ENCODE measurements at places on chromosomes 6 and 20. TPM values are rescaled to one million over a fixed set of nuclear protein-coding genes. Genes with fewer than 3 reads are reported as not detected.

DNA sequence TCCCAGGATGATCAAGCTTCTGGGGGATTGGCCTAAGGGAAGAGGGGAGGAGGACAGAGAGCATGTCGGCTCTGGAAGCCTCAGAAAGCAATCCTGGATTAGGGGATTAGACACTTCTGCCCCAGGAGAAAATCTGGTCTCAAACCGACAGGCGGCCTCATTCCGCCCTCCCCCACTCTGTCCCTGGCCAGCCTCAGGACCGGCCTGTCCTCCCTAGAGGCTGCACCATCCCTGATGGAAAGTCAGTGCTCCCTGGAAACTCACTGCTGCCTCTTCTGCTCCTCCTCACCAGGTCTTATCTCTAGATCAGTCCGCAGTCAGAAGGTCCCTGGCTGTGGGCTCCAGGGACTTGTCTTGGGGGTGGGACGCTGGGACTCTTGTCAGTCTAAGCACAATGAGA is 905 bp upstream of the SLC12A5 start:
- DNase-seq: no peak

- DNase-seq: peak; percentile 33
Measured at GRCh38 chr6:107488875-107489635, 862 bp upstream of the SOBP start.

DNA sequence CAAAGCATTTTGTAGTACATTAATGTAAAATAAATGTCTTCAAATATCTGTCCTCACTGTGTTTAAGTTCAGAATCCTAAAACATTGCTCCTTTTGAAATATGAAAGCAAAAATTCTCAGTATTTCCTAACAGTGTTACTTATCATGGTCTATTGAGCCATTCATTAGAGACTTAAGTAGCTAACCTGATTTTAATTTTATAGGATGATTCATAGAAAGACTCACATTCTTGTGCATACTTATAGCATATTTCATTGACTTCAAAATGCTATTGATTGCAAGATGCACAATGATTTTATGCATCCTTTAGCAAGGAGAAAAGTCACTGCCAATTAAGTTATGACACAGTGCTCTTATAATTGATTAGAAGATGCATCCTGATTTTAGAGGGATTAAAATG is 85.7 kb downstream of the HIVEP1 start:
- peak; percentile 17 for DNase-seq

DNA sequence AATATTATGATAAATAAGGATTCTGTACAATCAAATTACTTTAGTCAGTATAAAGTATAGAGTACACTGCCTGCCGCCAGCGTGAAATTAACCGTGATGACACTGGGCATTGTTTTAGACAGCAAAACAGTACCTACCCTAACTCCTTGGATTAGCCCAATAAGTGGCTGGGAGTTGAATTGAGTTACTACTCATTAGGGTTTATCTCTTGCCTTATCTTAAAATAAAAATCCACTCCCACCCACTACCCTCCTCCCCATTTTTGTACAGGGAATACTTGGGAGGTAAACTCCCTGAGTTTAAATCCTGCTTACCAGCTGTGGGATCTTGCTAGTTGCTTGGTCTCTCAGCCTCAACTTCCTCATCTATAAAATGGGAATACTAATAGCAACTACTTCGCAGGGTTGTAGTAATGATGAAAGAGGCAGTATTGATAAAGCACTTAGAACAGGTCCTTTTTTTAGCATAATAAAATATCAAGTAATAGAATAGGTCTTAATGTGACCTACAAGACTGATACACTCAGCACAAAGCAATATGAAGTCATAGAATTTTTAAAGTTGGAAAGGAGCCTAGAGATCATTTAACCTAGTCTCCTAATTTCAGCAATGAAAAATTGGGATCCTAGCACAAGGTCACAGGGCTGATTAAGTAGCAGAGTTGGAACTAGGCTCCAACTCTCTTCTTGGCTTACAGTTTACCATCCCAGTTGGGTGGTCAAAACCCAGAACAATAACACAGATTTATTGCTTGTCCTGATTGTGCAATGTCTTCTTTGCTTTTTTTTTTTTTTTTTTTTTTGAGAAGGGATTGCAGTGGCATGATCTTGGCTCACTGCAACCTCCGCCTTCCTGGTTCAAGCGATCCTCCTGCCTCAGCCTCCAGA is 23.8 kb downstream of the PHACTR2 start:
- peak; percentile 67 for DNase-seq

- peak; percentile 31 for DNase-seq
Measured at GRCh38 chr20:24995741-24996448, 3.3 kb upstream of the APMAP start.

PGBD1 gene
- 7.7 TPM for total RNA-seq
